ENCODE measurements at places on chromosomes 2 and 18.

DNA sequence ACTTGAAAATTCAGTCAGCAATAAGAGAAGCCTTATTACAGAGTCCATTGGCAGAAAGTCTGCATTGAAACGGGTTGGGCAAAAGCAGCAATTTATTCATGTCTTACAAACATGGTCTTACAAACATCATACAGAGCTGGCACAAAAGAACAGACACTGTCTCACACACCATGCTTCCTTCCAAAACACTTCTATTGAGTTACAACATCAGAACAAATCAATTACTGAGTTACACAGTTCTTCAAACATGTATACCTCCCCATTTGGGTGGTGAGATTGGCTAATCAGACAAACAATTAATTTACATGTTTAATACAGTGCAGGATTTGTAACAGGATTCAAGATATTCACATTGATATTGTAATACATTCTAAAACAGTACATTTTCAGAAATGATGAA is 9.5 kb downstream of the SYT4 start:
- no peak for DNase-seq

GRCh38 chr18:51563396-51563795 is 365.9 kb upstream of the MEX3C start:
- no peak for DNase-seq

DNA sequence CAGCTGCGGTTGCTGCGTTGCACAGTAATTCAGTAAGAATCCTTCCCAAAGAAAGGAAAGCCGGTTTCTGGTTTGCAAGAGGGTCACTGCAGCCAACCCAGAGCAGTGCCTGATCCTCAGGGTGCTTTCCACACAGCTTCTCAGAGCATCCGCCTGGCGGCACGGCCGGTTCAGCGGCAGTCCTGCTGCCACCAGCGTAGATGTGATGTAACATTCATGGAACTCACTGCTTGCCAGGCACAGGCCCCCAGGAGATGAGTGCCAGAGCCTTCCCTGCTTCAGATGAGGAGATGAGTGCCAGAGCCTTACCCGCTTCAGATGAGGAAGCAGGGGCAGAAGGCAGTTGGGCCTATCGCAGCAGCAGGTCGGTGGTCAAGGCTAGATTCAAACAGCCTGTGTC is 230.2 kb downstream of the GBX2 start:
- no peak for DNase-seq

GRCh38 chr2:205734436-205735037 is 52.2 kb downstream of the NRP2 start:
- DNase-seq, result no peak

DNA sequence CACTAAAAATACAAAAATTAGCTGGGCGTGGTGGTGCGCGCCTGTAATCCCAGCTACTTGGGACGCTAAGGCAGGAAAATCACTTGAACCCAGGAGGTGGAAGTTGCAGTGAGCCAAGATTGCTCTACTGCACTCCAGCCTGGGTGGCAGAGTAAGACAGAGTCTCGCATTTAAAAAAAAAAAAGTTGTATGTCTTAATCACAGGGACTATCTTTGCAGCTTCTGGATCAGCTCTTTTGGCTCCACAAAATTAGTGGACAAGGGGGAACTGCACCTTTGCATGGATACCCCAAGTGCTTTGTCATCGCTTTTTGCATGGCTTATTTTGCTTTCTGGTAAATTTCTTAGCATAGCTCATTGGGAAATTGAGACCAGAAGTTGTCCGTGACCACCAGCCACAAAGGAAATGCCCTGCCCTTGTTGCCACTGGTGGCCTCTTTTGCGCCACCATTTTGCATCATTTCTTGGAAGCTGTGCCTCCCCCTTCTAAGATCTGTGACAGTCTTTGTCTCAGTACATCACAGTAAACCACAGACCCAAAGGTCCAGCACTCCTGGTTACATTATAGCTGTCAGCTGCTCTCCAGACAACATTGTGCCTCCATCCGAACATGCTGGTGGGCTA is 43.9 kb upstream of the PCBP1 start:
- peak; percentile 30 for DNase-seq

- DNase-seq, result no peak
These were observed 53.7 kb downstream of the THUMPD2 start for GRCh38 chr2:39725401-39725800.

DNA sequence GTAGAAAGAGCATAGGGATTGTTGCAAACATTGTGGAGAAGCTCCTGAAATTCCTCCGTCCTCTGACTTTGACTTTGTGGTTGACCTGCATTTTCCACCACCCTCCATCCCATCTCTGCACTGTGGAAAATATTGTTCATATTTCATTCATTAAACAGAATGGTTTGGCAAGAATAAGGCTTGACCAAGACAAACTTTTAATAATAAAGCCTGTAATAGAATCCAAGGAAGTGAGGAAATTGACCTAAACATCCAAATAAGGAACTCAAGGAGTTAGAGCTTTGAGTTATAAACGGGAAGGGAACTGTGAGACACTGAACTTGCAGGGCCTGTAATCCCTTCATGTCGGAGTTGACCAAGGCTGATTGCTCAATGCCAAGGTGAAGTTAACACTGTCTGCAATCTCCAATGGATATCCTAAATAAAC is 115.2 kb downstream of the GFPT1 start:
- DNase-seq, result peak; percentile 84

DNA sequence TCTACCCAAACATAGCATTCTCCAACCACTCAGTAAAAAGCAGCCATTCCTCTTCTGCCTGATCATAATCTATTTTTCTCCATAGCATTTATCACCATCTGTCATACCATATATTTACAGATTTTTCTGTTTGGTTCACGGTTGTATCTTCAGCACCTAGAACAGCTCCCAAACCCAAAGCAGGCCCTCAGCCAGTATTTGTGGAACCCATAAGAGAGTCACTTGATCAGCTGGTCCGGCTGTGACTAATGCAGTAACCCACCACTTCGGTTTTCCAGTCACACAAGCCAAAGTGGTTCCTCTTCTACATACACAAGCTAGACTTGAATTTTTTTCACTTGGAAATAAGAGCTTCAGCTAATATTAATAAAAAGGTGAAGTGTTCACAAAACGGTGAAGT is 511.6 kb upstream of the CELF4 start:
- no peak for DNase-seq

DNA sequence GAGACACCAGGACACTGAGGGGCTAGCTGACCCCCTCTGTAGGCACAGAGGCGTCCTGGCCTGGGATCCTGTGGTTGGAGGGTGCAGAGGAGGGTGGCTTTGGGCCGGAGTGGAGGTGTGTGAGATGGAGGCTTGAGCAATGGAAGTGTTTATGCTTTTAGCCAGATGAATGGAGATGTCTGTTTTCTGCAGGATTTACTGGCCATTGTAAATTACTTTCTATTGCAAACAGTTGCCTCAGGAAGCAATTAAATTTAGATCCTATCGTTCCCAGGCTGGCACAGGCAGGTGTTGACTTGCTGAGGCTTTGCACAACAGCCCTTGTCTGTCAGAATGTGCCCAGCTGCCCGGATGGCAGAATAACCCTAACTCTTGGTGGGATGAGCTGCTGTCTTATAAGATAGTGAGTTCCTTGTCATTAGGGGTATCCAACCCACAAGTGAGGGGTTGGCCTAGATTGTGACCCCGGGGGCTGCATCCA is 1.8 kb upstream of the ARID5A start:
- DNase-seq, result no peak

DNA sequence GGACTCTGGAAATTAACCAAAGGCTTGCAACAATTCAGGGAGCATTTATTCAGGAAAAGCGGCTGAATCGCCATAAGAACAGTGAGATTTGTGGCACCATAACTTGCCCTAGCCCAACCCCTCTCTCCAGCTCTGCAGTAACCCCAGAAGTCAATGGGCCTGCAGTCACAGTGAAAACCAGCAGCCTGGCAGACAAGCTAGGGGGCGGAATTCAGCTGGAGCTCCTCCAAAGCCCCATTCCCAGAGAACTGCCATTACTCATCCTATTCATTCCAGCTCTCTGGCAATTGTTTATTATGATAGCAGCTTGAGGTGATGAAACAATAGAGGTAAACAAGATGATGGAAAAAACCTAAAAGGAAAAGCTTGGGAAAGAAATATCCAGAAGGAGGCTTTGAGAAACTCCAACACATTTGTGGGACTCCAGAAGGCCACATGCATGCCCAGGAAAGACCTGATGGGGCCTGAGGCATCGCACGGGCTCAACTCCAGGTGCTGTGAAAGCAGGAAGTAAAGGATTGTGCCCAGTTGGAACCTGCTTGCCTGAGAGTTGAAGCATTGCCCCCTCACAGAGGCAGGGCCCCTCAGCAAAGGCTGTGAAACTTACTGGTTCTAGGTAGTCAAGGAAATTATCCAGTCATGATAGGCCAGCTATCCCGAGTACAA is 126.7 kb downstream of the TWIST2 start:
- no peak for DNase-seq

GRCh38 chr2:73838889-73839534 is 10.3 kb downstream of the STAMBP start:
- no peak for DNase-seq

All from AML-193 (cell line).